Activated gamma-delta T cell treated with Interleukin-2 at 50 U/mL for 16 hours (primary cell): ENCODE measurements at places on chromosomes 2 and 18.

- no peak for DNase-seq
Observed at GRCh38 chr2:196399096-196399495, 227.7 kb upstream of the STK17B start.

DNA sequence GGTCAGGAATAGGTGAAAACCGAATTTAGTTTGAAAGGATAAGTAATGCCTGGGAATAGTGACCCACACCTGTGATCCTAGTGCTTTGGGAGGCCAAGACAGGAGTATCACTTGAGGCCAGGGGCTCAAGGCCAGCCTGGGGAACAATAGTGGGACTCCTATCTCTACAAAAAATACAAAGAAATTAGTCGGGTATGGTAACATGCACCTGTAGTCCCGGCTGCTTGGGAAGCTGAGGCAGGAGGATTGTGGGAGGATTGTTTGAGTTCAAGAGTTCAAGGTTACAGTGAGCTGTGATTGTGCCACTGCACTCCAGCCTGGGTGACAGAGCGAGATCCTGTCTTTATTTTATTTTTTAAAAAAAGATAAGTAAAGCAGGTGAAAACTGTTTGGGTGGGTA is 3.8 kb upstream of the MYO1B start:
- no peak for DNase-seq

GRCh38 chr2:145161656-145162055 is 641.7 kb upstream of the ZEB2 start:
- DNase-seq: no peak

DNA sequence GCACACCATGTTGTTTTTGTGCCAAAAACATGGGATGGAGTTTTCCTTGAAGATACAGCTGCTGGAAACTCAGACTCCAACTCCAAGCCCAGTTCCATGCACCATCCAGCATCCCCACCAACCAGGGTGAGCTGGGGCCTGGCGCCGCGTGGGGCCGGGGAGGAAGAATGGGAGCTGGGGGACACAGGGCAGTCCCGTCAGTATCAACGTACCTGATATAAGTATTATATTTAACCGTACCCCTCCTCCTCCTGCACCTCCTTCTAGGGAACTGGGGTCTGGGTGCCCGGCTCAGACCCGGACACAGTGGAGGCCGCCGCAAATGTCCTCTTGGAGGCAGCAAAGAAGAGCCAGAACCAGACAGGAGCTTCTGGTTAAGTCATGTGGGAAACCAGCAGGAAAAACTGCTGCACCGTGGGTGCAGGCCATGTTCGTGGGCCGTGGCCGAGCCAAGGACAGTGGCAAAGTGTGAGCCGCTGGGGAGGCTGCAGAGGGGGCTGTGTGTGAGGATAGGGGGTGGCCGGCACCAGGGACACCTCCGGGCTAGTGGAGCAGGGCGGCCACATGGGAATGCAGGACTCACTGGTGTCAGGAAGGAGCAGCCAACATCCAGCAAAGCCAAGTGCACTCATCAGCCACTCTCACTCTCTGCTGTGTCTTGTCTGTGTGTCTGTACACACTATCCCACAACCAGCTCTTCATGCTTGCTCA is 112.6 kb downstream of the TMEM18 start:
- no peak for DNase-seq

- no peak for DNase-seq
Observed at GRCh38 chr2:233692648-233693047, at the start of gene UGT1A6. Gene UGT1A6 (plus strand): TSS chr2:233692890. CDS start chr2:233693005, 115 bp downstream.

DNA sequence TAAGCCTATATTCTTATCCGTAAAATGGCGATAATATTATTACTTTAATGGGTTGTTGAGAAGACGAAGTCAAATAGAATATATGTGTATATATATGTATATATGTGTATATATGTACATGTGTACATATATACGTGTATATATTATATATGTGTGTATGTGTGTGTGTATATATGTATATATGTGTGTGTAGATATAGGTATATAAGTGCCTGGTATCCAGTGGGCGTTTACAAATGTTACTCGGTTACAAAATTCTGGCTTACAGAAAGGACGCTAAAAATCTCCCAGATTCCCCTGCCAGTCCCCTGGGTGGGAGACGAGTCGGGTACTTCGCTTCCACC is 295 bp upstream of the MTX2 start:
- DNase-seq: no peak

DNA sequence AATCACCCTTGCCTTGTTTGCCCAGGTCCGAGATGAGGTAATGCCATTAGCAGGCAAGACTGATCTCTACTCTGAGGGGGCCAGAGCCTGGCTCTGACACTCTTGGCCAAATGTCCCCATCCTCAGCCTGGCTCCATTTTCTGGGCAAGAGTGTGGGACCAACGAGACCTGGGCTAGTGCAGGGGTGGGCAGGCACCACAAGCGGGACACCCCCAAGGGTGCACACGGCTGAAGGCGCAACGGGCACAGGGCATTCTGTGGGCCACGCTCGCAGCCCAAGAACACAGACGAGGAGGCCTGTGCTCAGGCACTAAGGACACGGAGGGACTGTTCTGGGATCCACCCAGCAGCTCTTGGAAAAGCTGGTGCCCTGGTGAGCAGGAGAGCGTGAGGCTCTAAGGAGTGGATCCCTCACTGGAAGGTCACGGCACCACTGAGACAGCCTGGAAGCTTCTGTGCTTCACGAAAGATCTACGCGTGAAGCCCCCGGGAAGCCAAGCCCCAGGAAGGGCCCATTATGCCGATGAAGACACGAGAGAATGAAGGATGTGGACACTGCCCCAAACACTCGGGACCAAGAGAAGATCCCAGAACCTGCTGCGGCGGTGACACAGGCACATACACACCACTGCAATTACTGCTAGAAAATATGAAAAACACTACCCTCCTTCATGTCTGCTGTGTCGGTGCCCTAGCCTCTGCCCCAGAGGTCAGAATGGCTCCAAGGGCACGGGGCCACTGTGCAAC is 138.2 kb downstream of the HDAC4 start:
- no peak for DNase-seq

GRCh38 chr18:70390371-70391090 is 101.7 kb downstream of the SOCS6 start:
- DNase-seq: no peak
